Vagina (tissue), 2 donors: ENCODE measurements at places on chromosomes 1 and 21. TPM values are rescaled to one million over a fixed set of nuclear protein-coding genes. Genes with fewer than 3 reads are reported as not detected.

BARHL2 gene
- not detected for total RNA-seq

ILDR2 gene
- 0.25 TPM for total RNA-seq

CD1C gene
- 9.6 TPM for total RNA-seq

MR1 gene
- total RNA-seq = 12.8 TPM

OPTC gene
- not detected for total RNA-seq

OR2G6 gene
- total RNA-seq = not detected
